Activated naive CD4-positive, alpha-beta T cell treated with Interleukin-2 at 50 U/mL for 16 hours (primary cell): ENCODE measurements at places on chromosomes 1 and 21.
A peak's percentile ranks its signal among the peaks of the same experiment; 100 is the strongest.

- DNase-seq = no peak
Measured at GRCh38 chr1:47257224-47257623, 25.2 kb upstream of the TAL1 start.

GRCh38 chr1:36522021-36522420 lies 39.3 kb upstream of the CSF3R start:
- DNase-seq = no peak

- DNase-seq = no peak
Measured at GRCh38 chr1:75338616-75339483, 204.7 kb downstream of the LHX8 start.

GRCh38 chr1:10415211-10415930 lies 14.9 kb upstream of the CENPS start:
- no peak for DNase-seq

- DNase-seq = no peak
Measured at GRCh38 chr1:208433086-208433485, 188.9 kb upstream of the PLXNA2 start.

DNA sequence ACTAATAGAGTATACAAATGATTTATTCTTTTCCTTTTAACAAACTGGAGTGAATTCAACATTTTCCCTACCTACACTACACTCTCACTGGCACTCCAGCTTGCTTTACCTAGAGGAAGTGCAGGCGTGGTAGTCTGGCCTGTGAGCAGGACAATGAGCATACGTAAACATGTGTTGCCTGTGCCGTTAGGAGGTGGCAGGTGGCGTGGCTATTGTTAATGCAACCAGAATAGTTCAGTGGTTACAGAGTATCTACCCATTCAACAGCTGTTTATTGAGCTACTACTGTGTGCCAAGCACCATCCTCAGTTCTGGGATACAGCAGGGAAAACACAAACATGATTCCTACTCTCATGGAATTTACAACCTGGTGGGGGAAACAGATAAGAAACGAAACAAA lies 299.7 kb upstream of the KAZN start:
- no peak for DNase-seq

GRCh38 chr1:110125810-110126209 lies 13.6 kb downstream of the UBL4B start:
- DNase-seq = no peak

- DNase-seq = peak; percentile 58
Measured at GRCh38 chr21:43865540-43866259, 677 bp downstream of the AGPAT3 start.

DNA sequence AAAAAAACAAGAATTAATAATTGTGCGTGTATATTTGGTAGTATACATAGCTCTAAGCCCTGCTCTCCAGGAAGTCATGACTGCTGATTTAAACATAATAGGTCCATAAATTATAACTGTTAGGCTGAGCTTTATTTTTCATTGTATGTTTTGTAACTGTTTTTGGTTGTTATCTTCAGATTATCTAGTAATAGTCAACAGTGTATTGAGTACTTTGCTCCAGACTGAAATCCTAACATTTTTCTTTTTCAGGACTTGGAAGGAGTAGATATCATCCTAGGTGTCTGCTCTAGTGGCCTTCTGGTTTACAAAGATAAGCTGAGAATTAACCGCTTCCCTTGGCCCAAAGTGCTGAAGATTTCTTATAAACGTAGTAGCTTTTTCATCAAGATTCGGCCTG lies 90.9 kb downstream of the TMEM200B start:
- no peak for DNase-seq

DNA sequence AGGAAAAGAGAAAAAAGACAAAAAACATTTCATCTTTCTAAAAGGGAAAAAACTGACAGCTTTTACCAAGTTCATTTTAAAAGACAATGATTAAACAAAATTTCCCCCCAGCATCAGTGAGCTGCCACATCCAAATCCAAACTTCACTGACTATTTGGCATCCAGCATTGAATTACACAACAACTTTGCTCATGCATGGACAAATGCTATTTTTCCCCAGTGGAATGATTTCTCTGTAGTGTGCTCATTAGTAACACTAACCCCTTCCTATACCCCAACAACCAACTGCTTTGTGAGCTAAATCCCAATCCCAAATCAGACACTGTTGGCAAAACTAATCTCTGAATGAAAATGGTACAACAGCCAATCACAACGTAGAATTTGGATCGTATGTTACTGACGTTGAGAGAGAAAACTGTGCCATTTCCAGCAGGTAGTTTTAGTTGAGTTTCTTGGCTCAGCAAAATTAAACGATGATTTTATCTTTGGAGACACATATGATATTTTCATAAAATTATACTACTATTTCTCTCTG lies 37.9 kb downstream of the PIK3R3 start:
- no peak for DNase-seq

GRCh38 chr1:65001231-65001792 lies 35.0 kb upstream of the JAK1 start:
- peak; percentile 78 for DNase-seq

DNA sequence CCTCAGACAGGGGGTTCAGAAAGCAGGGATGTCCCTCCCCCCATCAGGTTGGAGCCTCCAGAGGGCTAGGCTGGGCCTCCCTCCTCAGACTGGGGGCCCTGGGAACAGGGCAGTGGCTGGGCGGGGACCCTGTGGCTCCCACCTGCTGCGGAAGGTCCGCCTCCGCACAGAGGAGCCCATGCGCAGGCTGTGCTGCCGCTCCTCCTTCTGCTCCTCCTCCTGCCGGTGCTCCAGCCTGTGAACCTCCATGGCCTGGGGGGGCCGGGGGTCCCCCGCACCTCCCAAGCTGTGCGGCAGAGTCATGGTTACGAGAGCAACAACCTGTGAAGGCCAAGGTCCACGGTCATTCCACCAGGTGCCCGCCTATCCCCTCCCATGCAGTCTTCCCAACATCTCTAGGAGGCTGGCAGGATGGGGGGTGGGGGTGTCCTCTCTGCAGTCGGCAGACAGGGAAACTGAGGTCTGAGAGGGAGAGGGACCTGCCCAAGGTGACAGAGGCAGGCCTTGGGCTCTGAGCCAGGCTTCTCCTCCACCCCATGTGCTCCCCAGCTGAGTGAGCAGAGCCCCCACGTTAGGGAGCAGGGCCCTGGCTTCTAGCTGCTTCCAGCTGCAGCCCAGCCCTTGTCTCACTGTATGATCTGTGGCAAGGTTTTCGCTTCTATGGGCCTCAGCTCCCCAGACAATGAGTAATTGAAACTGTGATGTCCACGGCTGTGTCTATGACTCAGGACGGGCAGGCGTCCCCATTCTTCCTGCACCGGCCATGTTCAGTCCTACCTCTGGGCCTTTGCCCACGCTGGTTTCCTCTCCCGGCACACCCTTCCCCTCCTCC lies 3.4 kb downstream of the MYOM3 start:
- no peak for DNase-seq

- DNase-seq = no peak
Measured at GRCh38 chr1:233138788-233139585, 156.5 kb downstream of the PCNX2 start.

DNA sequence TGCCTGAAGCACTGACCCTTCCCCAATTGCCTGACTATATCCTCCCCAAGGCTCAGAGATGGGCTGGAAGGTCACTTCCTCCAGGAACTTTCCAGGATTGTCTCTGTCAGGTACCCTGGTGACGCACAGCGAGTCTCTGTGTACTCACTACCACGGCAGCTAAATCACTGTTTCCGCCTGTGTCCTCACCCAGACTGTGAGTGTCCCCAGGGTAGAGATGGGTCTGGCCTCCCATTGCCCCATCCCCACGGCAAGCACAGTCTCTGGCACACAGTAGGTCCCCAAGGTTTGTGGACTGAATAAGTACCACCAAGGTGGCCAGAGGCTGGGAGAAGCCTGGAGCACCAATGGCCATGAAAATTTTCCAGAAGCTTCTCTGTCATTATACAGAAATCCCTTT lies 93.8 kb upstream of the RUNX3 start:
- no peak for DNase-seq

GRCh38 chr1:229171934-229172333 lies 99.0 kb upstream of the RAB4A start:
- DNase-seq = no peak

GRCh38 chr21:42522771-42523170 lies 9.1 kb downstream of the SLC37A1 start:
- no peak for DNase-seq

DNA sequence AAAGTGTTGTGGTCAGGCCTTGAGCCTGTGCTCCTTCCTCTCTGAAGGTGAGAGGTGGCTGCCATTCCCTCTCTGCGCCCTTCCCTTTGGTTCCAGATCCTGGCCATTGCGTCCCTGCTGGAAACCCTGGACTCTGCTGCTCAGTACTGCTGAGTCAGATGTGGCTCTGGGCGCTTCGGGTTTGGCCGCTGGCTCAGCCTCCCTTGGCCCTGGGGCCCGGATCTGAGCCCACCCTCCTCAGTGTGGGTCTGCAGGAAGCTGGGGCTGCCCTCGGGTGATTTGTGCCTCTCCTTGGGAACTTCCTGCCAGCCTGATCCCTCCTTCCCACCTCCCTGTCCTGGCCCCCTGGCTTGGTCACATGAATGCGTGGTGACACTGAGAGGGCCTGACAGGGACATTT lies 32.2 kb downstream of the QSOX1 start:
- no peak for DNase-seq

DNA sequence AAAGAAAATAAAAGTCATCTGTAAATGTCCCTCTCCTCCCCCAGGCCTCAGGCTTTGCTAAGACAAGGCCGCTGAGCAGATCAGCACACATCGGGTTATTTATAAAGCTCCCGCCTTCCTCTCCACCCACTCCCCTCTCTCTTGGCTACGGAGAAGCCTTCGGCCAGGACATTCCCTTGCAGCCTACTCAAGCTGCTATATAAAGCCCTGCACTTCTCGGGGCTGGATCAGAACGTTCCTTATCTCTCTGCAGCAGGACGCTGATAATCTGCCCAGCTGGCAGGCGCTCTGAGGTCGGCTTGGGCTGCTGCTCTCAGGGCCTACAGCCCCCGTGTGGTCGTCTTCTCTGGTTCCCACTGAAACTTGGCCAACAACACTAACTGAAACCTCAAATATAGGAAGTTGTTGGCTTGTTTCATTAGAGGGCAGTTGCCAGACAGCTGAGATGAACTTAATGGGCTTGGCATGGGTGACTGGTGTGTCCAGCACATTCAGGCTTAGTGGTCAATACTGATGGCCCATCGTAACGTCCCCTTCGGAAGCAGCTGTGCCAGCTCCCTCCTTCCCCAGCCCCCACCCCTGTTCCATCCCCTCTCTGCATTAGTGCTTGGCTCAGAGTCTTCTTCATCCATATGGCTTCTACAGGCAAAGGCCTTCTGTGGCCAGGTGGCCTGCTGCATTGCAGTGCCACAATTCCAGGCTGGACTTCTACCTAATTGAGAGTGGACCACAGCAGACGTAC lies 64.6 kb downstream of the IER5 start:
- DNase-seq = no peak

- no peak for DNase-seq
Measured at GRCh38 chr1:230282157-230282556, 144.0 kb downstream of the PGBD5 start.

DNA sequence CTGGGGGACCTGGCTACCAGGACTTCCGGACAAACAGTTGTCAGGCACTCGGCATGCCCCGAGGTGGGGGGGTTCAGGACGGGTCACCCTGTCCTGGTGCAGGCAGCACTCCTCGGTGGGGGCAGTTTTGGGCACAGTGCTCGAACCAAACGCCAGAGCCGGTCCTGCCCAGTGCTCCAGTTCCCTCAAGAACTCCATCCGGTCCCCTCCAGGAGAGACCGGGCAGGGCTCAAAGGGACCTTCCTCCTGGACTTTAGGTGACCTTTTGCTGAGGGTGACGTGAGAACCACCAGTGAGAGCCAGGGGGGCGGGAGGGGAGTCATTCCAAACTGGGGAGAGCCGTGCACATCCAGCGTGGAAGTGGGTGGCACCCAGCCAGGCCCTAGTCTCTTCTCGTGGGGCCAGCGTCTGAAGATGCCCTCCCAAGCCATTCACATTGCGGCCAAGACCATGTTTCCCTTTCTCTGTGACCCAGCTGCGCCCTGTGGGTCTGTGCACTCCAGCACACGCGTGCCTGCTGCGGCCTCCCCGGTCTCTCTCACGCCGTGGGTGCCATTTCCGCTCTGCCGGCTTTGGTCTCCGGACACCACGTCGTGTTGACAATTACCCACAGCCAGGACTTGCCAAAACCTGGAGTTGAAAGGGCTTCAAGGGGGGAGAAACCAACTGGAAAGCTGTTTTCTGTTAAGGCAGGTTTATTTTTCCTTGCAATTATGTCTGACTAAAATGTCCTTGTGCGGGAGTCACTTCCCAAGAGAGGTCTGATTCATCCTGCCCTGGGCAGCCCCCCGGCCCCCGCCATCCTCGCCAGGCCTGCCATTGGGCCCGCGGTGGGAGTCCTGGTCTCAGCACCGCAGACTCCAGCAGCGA lies 178.8 kb upstream of the ARHGEF16 start:
- no peak for DNase-seq

DNA sequence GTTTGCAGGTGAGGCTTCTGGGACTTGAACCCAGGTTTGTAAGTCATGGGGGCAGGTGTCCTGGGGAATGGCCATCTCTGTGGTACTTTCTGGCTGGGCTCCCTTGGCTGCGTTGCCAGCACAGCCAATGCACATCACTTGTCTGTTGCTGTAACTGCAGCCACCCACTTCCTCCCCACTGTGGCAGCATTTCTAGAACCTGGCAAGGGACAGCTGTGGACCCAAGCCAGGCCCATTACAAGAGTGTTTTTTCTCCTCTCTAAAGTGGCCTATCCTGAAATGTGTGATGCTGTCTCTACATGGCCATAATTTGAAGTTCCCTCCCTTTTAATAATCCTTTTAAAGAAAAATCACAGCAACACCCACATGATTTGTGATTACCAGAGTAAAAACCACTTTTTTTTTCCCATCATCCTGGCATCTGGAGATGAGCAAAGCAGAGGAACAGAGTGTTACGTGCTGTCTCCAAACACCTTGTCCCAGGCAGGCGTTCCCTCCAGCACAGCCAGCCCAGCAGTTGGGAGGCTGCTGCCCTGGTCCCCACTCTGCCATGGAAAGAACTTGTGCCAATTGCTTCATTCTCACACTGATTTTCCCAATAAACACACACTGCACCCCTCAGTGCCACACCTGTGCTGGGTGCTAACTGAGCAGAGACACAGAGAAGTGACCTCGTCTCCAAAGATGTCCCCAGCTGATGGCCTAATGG lies 360.6 kb upstream of the USP24 start:
- no peak for DNase-seq

DNA sequence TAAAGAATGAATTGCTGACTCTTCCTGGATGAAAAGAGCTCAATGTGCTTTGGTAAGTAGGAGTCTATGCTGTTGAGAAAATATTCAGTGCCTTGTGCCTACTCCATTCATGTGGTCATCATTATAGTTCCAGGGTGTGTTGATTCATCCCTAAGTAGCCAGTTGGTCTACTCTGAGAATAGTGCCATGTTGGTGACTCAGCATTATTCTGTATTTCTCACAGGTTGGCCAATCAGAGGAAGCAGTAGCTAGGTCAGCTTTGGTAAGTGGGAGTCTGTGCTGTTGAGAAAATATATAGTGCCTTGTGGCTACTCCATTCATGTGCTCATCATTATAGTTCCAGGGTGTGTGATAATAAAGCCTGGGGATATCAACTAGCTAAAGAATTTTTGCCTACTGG lies 397.3 kb downstream of the AGBL4 start:
- no peak for DNase-seq

DNA sequence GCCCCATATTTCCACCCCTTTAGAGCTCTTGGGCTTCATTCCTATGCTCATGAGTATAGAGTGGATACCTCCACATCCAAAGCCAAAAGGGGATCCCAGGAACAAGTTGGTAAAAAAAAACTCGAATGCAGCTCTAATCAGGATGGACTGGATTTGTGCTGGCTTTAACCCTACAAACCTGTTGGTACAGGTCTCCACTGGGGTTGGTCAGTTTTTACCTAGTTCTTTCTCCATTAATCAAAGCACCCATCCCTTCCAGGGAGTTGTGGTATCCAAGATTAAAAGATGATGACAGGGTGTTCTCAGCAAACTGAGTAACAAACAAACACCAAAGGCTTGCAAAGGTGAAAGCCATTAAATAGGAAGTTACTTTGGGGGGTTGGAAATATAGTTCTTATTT lies 5.9 kb upstream of the CRNN start:
- no peak for DNase-seq
